D721Med (cell line): ENCODE measurements at places on chromosomes 2 and 18.
A peak's percentile ranks its signal among the peaks of the same experiment; 100 is the strongest.

GRCh38 chr2:138559641-138560040 lies 58.1 kb downstream of the SPOPL start:
- DNase-seq = no peak

GRCh38 chr2:138930571-138930970 lies 150.4 kb upstream of the NXPH2 start:
- no peak for DNase-seq

DNA sequence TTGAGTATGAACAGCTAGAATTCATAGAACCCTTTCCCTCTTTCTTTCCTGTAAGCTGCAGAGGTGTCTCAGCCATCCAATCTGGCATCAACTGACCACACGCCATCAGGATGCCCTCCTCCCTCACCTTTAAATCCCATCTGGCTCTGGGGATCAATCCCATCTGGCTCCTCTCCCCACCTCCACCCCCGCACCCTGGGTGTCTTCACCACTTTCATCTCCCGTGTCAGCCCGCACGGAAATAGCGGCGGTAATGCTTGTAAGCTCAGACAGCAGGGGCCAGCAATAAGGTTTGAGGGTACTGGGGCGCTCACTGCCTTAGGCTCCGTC lies 508 bp upstream of the TUBA4B start:
- DNase-seq = no peak

DNA sequence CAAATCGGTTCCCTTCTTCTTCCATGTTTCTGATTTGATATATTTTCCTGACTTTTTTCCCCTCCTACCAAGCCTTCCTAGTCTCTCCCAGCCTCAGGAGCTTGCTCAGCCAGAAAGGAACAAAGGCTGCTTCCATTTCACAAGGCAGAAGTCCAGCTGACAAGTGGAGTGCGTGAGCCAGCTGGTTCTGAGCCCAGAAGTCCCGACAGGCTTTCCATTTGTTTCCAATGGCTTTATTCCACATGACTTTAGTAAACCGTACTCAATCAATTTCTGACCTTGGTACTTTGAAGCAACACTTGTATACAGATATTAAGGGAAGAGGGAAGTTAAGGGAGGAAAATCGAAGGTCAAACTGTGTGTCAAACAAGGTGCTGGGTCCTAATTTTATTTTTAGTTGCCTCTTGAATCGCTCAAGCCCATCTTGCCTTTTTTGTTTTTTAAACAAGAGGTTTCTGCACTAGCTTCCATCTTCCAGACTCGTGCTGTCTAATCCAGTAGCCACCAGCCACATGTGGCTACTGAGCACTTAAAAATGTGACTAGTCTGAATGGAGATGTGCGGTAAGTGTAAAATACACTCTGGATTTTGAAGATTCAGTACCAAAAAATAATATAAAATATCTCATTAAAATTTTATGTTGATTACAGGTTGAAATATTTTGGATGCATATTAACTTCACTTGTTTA lies 36.2 kb downstream of the WIPF1 start:
- no peak for DNase-seq

DNA sequence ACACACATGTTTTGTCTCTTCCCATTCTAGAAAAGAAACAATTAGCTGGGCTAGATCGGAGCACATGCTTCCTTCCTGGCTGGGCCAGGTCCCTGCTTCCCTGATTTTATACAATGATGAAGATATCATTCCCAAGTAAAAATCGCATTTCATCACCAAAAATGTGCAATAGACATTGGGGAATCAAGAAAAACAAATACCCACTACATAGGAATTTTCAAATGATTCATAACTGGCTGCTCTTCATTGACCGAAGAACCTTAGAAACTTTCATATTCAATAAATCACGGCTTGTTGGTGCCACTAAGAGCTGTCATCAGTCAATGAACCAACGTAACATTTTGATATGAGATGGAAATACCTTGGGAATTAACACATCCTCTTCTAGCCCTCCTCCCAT lies 373.6 kb upstream of the TRIB2 start:
- DNase-seq = no peak

GRCh38 chr18:23401400-23402347 lies 51.4 kb upstream of the RIOK3 start:
- DNase-seq = no peak

- DNase-seq = no peak
Observed at GRCh38 chr18:10895976-10896375, 253.4 kb downstream of the PIEZO2 start.

- peak; percentile 58 for DNase-seq
Observed at GRCh38 chr2:127174136-127174535, 46.0 kb downstream of the CYP27C1 start.

GRCh38 chr2:145546091-145546490 lies 1026.2 kb upstream of the ZEB2 start:
- DNase-seq = no peak

GRCh38 chr2:20558391-20559150 lies 92.3 kb downstream of the HS1BP3 start:
- no peak for DNase-seq

- no peak for DNase-seq
Observed at GRCh38 chr2:75570948-75571729, 10.4 kb upstream of the EVA1A start.

GRCh38 chr2:24675338-24675737 lies 117.9 kb downstream of the PTRHD1 start:
- no peak for DNase-seq

DNA sequence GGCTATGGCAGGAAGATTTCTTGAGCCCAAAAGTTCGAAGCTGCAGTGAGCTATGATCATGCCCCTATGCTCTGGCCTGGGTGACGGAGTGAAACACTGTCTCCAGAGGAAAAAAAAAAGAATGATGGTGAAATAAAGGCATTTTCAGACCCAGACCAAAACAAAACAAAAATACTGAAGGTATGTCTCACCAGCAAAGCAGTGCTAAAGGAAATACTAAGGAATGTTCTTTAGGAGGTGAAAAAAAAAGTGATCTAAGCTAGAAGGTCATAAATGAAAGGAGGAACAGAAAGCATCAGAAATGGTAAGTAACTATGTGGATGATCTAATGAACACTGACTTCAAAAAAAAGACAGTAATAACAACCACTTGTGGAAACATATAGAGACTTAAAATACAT lies 18.7 kb downstream of the SS18 start:
- DNase-seq = no peak

DNA sequence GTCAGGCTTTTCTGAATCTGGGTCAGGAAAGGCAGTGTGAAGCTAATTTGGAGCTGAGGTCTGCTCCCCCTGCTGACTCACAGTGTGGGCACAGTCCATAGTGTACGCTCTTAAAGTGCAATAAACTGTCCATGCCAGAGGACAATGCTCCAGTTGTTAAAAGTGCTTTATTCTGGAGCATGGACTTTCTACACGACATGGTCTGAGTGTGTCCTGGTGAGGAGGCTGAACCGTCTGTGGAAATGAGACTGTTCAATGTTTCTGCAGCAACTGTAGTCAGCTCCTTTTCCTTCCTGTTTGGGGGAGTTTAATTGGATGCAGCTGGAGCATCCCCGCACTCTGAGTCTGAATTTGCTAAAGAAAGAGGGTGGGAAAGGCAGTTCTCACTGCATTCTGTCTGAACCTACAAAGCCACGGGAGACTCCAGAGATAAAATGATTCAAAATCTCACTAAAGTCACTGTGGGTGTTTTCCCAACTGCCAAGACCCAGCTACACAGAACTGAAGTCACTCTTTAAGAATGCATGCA lies 110.2 kb upstream of the TRIB2 start:
- no peak for DNase-seq

GRCh38 chr2:191686729-191687128 lies 8.8 kb downstream of the NABP1 start:
- no peak for DNase-seq

- no peak for DNase-seq
Observed at GRCh38 chr2:7012141-7012764, 95.0 kb downstream of the RNF144A start.

GRCh38 chr2:48417856-48418838 lies 111.8 kb upstream of the STON1 start:
- no peak for DNase-seq

GRCh38 chr18:77442393-77442792 lies 192.7 kb downstream of the GALR1 start:
- no peak for DNase-seq

DNA sequence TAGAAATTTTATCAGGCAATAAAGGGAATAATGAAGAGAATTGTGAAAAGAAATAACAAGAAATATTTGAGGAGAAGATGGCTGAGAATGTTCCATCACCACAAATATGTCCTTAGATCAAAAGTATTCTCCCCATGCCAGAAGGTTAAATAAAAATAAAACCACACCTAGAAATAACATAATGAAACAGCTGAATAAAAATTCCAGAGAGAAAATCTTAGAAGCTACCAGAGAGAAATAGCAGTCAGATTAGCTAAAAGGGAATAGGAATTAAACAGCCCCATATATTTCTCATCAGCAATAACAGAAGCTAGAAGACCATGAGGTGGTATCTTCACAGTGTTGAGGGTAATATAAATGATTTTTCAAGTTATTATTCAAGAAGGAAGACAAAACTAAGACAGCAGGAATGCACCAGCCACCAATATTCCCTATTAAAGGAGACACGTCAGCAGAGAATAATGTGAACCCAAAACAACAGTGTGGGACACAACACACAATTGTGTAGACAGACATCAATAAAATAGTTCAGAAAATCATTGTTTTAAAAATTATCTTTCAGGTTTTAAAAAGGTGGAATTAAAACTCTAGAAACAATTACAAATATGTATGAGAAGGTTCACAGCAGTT lies 82.0 kb upstream of the NEDD4L start:
- no peak for DNase-seq

- no peak for DNase-seq
Observed at GRCh38 chr2:238291550-238292281, 3.3 kb upstream of the PER2 start.

DNA sequence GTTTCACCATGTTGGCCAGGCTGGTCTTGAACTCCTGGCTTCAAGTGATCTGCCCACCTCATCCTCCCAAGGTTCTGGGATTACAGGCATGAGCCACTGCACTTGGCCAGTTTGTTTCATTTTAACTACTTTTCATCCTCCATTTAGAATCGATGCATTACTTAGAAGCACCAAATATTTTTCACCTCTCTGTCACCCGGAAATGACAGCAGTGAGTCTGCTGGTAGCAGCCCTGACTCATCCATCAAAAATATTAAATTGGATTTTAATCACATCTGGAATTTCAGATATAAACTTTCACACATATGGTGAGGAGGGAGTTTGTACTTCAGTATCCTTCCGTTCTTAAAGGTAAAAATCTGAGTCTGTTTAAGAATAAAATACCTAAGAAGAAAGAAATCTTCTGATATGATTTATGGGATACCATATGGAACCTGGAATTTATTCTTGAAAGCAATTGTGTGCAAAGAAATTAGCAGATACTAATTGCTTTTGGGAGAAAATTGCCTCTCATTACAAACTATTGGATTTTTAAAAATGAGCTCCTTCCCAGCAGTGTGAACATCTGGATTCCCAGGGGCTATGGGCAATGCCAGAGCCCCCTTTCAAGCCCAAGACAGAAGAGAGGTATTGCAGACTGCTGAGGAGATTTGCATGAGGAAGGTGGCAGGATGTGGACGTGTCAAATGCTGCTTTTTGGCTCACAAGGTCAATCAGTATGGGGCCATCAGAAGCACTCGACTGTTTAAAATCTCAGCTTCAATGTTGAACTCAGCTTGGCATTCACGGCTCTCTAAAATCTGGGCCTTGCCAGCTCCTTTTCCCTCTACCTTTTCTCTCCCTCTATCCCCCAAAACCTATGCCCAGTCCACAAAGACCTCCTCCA lies 279.5 kb upstream of the SIX2 start:
- no peak for DNase-seq

- DNase-seq = no peak
Observed at GRCh38 chr2:11483806-11484617, 18.1 kb upstream of the E2F6 start.

- DNase-seq = no peak
Observed at GRCh38 chr2:161388146-161388779, 27.8 kb upstream of the TBR1 start.

GRCh38 chr2:181678861-181679543 lies 1.3 kb downstream of the NEUROD1 start:
- no peak for DNase-seq

- DNase-seq = peak; percentile 21
Observed at GRCh38 chr18:34493566-34494358, 216.3 kb upstream of the DTNA start.

- DNase-seq = no peak
Observed at GRCh38 chr2:171669121-171669520, 18.1 kb upstream of the DYNC1I2 start.

DNA sequence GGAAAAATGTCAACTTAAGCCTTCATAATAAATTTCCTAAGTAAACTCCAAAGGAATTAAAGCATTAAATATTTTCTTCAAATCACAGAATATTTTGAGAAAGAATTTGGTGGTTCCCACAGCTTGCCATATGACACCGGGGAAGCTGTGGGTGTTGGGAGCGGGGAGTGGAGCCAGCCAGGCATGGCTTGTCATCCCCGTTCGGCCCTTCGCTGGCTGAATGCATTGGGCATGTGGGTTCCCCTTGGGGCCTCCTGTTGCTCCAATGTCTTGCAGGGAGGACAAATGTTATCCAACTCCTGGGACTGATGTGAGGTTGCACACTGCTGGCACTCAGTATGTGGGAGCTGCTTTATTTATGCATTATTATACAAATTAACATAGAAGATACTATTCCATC lies 18.6 kb downstream of the NGEF start:
- DNase-seq = no peak

DNA sequence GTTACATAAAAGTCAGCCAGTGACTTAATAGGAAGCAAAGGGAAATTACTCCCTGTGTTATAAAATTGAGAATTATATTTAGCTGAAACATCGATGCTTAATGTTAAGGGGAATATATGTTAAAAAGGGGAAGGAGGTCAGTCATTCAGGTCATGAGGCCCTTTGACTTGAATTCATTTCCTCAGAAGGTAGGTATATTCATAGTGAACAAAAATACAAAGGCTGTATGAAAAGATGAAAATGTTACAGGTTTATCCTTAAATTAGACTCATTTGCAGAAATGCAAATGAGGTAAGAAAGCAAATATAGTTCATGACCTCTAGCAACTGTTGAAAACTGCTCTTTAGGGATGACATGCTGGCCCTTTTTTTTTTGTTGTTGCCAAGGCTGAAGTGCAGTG lies 20.8 kb downstream of the MSH6 start:
- no peak for DNase-seq

DNA sequence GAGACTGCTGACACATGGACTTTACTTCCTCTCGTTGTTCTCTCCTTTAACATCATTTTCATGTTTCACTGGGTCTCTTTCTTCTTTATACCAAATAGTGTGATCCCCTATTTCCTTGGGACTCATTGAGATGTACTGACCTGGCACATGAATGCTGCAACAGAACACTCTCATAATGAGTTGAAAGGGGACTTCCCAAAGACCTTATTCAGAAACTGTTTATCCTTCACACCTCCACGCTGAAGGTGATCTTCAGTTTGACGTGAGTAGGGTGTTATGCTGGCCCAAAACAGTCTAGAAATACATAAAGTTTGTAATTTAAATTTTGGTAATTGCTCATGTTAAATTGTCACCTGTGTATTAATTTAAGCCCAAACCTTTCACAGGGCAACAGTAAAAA lies 1096.8 kb upstream of the GYPC start:
- DNase-seq = no peak
